ENCODE measurements at places on chromosomes 4 and X.
A peak's percentile ranks its signal among the peaks of the same experiment; 100 is the strongest.

- no peak for DNase-seq
Observed at GRCh38 chrX:17809984-17810383, 51.1 kb downstream of the RAI2 start.

- peak; percentile 70 for DNase-seq
Observed at GRCh38 chrX:56733459-56734046, 4.5 kb downstream of the NBDY start.

DNA sequence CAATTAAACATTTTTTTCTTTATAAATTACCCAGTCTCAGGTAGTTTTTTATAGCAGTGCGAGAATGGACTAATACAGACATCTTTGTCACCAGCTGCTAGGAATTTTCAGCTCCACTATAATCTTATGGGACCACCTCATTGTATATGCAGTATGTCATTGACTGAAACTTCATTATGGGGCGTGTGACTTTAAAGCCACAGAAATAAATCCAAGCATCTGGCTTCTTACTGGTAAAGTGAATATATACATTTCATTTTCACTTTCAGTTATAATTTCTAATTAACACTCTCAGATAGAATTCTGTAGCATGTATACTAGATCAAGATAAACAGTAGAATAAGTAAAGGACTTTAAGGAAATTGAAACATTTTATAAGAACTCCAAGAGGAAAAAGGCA, 21.9 kb downstream of the IL15 start:
- DNase-seq: no peak

DNA sequence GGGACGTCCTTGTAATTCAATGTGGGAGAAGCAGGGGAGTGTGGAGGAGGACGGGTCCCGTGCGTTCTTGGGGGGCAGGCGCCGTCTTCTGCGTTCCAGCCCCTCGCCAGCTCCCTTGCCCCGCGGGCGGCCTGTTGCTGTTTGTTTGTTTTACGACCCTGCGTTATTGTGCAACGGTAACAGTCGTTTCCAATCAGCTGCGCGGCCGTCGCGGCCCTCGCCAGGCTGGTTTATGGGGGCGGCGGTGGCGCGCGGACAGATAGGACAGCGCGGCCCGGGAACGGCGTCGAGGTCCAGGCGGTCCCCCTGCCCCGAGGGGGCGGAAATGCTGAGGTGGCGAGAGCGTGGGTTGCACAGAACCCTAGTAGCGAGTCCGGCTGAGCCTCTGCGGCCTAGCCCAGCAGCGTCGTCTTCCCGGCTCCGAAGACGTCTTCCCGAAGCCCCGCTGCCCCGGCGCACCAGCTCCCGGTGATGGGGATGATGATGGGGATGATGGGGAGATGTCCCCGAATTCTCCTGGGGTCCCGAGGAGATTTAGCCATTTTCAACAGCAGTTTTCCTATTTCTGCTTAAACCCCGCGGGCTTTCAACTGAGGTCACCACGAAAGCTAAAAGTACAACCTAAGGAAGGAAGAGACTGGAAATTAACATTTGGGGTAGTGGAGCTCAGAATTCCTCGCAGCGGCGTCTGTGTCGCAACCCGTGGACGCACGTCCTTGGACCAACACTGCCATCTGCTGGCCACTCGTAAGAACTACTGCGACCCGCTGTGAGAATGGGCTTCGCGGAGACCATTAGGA, 4.8 kb downstream of the PDGFRA start:
- DNase-seq: peak; percentile 72

DNA sequence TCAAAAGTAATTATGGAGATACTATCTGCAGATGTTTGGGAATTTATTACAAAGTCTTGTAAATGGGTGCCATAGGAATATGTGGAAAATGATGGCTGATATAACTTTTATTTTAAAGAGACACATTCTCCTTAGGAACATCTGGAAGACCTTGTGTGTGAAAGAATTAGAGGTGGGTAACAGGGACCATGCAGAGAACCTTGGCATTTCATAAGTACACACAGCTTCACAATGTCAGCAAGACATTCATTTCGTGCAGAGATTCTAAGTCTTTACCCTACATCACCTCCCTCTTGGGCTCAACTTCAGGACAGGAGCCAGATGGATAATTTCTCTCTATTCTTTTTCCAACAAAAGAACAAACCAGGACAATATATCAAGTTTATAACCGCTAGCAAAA, 458.1 kb upstream of the INTU start:
- no peak for DNase-seq

- DNase-seq: no peak
Observed at GRCh38 chr4:3483471-3483921, 20.4 kb downstream of the DOK7 start.

DNA sequence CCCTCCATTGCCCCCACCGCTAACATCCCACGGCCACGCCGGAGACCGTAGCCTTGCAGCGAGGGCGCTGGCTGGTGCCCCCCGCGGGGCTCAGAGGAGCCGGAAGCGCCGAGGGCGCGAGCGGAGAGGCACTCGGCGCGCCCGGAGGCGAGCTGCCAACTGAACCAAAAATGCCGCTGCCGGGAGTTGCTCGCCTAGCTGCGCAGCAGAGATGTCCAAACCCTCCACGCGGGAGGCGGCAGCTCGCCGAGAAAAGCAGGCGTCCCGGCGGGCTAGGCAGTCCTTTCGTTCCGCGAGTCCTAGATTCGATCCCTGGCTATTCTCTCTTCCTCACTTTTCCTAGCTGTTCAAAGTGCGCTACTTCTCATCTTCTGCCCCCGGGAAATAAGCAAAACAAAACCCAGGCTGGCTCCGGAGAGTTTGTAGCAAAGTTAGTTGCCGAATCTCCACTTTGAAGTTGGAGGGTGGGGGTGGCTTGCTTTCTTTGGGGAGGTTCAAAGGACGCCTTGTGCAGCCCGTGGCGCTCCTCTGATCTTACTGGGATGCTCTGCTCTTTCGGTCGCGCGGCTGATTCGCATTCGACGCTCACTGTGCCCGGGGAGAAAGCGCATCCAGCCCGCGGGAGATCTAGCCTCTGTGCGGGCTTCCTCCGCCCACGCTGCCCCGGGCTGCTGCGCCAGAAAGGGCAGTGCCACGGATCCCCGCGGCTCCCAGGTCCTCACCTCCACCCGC, 723 bp downstream of the NKX6-1 start:
- no peak for DNase-seq

GRCh38 chr4:145181091-145181501, 707 bp upstream of the OTUD4 start:
- DNase-seq: no peak

DNA sequence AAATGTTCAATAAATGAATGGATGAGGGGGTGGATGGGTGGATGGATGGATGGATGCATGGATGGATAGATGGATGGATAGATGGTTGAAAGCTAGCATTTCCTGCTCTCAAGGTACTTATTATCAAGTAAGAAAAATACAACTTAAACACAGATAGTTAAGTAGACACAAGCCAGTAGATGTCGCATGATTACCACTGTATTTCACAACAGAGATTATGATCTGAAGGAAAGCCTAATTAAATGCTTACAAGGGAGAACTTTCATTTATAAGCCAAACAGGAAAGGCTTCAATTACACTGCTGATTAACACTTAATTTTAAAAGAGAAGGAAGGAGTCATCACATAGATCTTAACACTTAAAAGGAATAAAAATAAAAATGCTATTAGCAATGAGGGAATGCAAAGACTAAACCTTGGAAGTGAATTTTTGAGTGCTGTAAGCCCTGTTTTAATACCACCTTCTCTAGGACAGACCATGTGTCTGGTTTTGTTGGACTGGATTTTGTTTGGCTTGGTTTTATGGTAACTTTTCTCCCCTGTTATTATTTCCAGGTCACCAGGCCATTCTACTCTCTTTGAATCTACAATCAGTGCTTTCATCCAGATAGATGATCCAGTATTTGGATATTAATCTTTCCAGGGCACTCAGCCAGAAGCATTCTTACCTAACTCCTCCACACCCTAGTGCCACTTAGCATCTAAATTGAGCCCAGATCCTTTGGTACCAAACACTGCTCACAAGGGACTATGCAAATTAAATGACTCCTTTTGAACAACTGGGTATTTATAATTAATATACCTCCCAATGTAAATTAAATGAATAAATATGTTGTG, 75.5 kb upstream of the SLC39A8 start:
- no peak for DNase-seq

DNA sequence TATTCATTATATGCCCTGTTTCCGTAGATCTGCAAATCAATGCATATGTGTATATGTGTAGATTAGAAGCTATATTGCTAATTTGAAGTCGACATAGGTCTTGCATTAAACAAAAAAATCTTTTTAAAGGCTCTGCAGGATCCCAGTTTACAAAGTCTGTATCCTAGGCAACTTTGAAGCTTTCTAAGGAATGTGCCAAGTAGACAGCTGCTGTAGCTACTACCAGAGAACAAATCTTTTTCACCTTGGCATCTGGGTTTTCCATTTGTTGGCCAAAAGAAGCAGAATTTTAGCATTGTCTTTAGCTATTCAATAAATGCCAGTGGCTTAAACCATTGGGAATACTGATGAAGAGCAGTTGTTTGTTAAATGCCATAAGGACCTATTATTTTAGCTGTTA, 88.0 kb downstream of the NAA11 start:
- no peak for DNase-seq

GRCh38 chr4:102343964-102344519, 1.2 kb downstream of the SLC39A8 start:
- peak; percentile 18 for DNase-seq

DNA sequence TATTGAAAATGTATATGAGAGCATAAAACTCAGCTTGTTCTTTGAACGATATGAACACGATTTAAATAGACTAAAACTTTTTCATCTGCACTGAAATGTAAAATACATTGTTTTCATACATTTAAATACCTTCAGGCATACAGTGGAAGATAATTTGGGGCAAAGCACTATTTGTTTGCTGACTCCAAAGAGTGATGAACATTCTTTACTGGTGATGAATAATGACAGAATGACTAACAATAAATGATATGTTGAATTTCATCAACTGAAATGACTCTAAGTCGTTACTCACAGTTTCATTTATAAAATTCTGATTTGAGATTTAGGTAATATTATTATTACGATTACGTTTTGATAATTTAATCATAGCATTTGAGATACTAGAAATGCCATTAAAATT, 1160.1 kb downstream of the NLGN4X start:
- no peak for DNase-seq

DNA sequence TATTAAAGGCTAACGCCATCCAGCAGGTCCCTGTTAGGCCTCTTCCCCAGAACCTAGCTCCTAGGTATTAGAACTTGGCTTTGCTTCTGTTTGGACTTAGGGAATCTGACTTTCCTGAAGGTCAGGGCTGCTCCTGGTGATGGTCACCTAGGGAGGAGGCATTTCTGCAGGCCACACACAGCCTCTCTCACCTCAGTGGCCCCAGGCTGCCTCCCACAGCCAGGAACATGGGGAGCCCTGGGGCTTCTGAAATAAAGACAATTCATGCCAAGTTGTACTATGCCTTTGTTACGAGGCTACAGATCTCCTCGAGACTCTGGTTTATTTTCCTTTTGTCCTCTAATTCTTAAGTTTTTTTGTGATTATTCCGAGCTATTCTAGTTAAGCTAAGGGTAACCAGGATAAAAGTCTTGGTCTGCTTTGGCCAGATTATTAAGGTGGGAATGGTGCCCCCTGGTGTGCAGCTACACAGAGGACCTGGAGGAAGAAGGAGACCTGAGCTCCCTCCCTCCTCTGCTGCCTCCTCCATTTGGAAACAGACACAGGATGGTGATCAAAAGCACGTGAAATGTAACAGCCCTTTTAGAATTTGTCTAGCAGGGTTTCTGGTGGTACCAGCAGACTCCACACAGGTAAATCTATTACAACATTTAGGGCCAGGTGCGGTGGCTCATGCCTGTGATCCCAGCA, 131.0 kb downstream of the DCLK2 start:
- DNase-seq: no peak

- no peak for DNase-seq
Observed at GRCh38 chr4:149322203-149322602, 493.4 kb downstream of the IQCM start.
